ENCODE measurements at places on chromosomes 1 and 21.

GRCh38 chr1:201294876-201295275, 11.6 kb downstream of the PKP1 start:
- DNase-seq, result no peak

DNA sequence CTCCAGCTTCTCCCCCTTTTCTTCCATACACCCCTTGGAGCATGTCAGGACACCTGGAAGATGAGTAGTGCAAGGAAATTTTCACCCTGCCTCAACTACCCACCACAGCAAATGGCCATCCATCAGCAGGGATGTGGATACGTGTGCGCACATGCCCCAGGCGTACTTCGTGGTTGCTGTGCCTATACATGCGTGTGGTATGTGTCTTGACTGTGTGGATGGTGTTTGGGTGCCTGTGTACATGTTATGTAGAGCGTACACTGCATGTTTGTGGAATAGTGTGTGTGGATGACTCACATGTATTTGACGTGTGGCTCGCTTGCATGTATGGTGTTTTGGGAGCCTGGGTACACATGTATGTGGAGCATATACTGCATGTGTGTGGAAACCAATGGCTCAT, 158.5 kb downstream of the RRAGC start:
- no peak for DNase-seq

DNA sequence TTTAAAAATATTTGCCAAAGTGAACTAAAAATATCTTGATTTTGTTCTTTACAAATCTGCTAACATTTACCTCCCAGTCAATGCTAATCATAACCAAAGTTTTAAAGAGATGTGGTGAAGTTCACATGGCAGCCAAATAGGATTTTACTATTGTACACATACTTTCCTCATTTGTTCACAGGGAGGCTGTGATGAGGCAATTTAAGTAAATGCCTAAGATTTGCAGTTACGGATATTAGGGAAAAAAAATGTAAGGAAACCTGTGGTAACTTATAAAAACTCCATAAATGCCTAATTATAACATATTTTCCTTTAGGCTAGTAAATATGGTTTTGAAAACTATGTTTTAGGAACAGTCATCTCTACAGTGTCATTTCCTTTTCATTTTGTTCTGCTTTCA, 32.4 kb downstream of the RGS5 start:
- no peak for DNase-seq

- no peak for DNase-seq
Measured at GRCh38 chr1:54246116-54246721, 46.3 kb downstream of the MRPL37 start.

GRCh38 chr1:201740670-201741111, 88.3 kb upstream of the IPO9 start:
- DNase-seq, result no peak

GRCh38 chr1:149937759-149938158, 1.1 kb upstream of the MTMR11 start:
- DNase-seq, result no peak

- DNase-seq, result no peak
Measured at GRCh38 chr1:201570886-201571624, 32.1 kb downstream of the NAV1 start.

- DNase-seq, result no peak
Measured at GRCh38 chr1:4847711-4848110, 193.3 kb downstream of the AJAP1 start.

DNA sequence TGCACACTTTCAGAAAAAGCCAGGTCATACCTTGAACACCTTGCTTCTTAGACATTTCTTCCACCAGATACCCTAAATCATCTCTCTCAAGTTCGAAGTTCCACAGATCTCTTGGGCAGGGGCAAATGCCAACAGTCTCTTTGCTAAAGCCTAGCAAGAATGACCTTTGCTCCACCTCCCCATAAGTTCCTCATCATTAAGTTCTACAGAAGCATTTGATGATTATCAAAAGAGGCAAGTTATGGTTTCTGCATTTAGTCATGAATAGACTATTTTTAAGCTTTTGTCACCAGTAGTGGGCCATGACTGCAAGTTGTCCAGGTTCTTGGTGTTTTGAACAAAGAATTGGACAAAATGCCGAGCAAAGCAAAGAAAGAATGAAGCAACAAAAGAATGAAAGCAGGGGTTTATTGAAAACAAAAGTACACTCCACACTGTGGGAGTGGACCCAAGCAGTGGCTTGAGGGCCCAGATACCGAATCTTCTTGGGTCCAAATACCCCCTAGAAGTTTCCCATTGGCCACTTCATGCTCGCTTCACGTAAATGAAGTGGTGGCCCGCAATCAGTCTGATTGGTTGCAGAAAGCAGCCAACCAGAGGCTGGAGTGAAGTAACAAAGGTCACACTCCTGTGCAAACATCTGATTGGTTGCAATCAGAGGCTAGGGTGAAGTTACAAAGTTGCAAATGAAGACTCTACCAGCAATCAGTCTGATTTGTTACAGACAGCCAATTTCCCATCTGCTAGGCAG, 9.8 kb upstream of the EGLN1 start:
- no peak for DNase-seq

DNA sequence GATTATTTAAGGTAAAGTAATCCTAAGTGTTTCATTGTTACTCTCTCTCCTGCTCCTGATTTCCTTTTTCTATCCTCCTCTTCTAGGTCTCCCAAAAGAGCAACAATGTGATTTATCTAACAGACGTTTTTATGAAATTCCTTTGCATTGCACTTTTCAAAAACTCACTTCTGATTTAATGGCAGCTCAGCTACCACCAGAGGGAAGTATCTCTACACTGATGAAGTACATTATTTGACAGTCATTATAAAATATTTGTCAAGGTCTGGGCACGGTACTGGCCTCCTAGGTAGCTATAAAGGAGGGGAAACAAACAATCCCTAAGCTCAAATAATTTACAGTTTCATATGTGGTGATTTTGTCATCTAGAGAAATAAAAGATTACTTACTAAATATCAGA, 15.6 kb downstream of the TMPRSS15 start:
- no peak for DNase-seq

GRCh38 chr1:195886000-195886399, 722.2 kb downstream of the KCNT2 start:
- DNase-seq, result no peak

- DNase-seq, result no peak
Measured at GRCh38 chr1:2476061-2476999, at the start of gene PLCH2. PLCH2 (plus strand) TSS chr1:2476289; CDS start chr1:2476589, 300 bp downstream.

- no peak for DNase-seq
Measured at GRCh38 chr1:192631749-192632148, 4.2 kb upstream of the RGS13 start.

DNA sequence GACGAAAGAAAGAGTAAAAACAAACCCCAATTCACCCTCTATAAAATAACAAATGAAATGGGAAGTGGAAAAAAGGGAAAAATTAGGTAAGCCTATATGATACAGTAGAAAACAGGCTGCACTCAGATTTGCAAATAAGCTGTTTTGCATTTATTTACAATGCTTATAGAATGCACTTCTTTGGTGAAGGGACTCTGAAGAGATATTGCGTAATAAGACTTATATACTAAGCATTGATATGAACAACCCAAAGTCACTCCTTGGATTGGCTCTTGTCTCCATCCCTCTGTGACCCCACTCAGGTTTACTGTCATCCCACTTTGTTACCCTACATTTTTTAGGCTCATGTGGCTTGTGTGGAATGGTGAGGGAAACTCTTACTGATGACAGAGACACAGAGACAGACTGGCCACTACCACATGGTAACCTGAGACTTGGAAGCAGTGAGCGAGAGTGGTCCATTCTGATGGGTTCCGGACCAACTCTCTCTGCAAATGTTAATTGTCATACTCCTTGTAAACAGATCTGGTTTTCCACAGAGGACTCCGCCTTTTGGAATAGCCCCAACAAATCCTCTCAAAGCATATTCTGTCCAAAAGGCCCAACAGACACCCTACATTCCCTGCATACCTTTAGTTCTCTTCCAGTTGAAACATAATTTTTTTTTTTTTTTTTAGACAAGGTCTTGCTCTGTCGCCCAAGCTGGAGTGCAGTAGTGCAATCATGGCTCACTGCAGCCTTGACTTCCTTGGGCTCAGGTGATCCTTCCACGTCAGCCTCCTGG, 11.0 kb downstream of the GSTM5 start:
- DNase-seq, result no peak

GRCh38 chr1:240468656-240469055, 143.3 kb downstream of the GREM2 start:
- no peak for DNase-seq

GRCh38 chr1:229031061-229031460, 239.8 kb upstream of the RAB4A start:
- no peak for DNase-seq

DNA sequence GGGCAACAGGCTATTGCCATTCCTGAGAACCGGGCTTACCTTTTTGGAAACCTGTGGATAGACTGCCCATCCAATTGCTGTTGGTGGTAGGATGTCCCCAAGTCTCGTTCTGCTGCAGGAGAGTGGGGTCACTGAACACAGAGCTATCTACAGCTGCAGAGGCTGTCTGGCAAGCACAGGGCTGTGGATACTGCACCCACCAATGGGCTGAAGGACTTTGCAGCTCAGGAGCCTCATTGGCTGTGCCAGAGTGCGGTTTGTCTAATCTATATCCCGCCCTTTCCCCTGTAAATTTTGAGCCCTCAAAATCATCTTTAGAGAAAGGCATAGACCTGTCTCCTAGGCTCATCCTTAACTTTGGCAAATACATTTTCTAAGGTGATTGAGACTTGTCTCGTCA, 15.3 kb downstream of the RNF187 start:
- no peak for DNase-seq

DNA sequence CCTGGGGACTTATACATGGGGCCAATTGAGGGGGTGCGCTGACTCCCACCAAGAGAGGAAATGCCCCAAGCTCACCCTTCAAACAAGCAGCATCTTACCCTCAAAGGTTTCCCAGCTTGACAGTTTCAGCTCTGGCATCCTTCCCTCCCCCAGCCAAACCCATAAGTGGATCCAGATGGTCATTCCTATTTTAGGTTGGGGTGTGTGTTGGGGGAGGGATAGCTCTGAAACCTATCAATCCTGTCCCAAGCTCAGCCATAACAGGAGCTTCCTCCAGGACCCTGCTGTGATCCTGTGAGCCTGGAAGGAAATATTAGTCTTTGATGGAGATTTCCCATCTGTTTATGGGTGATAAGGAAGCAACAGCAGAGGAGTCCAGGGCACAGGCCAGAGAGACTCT, 3.4 kb upstream of the TMEM222 start:
- DNase-seq, result no peak

DNA sequence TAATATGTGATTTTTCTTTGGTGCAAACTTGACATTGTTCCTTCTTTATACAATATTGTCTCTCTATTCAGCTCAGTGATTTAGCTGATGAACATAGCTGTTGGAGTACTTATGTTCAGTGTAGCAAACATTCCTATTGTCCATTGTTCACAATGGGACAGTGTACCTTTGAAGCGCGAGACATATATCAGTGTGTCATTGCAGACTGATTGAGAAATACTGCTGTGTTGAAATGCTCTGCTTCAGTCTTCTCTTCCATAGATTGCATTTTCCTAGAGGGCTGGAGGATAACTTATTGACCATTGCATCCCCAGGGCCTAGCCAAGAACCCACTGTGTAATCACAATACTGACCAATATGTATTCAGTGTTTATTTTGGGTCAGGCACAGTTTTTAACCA, 46.5 kb downstream of the HLX start:
- no peak for DNase-seq

GRCh38 chr1:45796946-45797345, 6.5 kb upstream of the MAST2 start:
- DNase-seq, result no peak

GRCh38 chr1:165763442-165763841, 5.2 kb downstream of the TMCO1 start:
- DNase-seq, result no peak

Data from activated T-cell treated with anti-CD3 and anti-CD28 coated beads, Interleukin-2, amount 50 U/mL, for 1 hour (primary cell).